ENCODE measurements at places on chromosomes 13 and 19.

- DNase-seq: no peak
Observed at GRCh38 chr19:3296446-3296845, 69.9 kb upstream of the NFIC start.

DNA sequence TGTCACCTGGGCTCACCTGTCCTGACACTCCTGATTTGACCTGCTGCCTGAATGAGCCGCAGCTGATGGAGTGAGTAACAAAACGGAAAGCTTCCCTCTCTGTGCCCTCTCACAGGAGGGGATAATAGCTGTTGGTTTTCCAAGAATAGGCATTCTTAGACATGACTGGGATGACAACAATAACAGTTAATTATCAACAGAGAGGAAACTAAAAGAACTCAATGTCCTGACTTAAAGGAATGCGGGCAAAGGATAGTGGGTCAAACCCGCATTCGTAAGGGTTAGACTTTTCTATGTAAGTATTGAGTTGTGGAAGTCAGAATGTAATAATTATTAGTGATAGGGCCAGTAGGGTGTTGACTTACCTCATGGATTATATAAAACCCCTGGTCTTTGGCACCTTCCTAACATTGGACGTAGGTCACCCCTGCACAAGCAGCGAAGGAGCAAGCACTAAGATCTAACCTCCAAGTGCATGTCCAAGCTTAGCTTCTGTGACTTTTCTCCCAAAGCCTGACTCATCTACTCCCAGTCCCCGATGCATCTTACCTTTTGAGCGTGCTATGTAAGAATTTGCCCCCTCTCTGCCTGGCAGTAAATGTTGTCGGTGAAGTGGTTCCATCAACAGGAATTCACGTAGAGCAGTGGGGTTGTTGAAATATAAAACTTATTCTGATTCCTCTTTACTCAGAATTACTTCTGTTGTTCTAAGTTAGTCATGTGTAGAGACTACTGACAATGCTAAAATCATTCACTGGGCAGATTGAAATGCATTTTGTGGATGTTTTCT is 442.3 kb downstream of the FGF9 start:
- DNase-seq: no peak

DNA sequence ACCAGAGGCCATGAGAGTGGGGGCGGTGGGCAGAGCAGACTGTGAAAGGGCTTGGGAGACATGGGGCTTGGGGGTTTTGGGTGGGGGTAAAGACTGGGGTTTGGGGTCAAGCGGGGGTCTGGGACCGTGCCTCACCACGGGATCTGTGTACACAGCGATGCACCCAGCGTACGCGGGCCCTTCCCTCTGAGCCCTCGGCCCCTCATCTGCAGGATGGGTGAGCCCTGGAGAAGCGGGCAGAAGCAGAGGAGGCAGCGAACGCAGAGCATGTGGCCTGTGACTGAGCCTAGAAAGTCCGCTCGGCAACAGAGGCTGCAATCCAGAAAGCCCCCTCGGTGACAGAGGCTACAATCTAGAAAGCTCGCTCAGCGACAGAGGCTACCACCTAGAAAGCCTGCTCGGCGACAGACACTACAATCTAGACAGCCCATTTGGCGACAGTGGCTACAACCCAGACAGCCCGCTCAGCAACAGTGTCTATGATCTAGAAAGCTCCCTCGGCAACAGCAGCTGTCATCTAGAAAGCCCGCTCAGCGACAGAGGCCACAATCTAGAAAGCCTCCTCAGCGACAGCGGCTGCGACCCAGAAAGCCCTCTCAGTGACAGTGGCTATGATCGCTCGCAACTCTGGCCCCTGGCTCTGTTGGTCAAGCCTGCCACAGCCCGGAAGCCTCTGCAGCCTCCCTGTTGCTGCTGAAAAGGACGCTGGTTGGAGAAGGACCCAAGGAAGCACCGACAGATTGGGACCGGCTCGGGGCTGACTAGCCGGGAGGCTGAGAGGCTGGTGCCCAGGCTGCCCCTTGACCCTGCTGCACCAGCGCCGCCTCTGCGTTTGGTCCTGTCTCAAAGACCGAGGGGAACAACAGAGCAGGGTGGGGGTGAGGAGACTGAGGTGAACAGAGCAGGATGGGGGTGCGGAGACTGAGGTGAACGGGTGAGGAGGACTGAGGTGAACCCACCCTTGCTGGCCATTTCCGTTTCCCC is 68.6 kb downstream of the SPACA7 start:
- no peak for DNase-seq

DNA sequence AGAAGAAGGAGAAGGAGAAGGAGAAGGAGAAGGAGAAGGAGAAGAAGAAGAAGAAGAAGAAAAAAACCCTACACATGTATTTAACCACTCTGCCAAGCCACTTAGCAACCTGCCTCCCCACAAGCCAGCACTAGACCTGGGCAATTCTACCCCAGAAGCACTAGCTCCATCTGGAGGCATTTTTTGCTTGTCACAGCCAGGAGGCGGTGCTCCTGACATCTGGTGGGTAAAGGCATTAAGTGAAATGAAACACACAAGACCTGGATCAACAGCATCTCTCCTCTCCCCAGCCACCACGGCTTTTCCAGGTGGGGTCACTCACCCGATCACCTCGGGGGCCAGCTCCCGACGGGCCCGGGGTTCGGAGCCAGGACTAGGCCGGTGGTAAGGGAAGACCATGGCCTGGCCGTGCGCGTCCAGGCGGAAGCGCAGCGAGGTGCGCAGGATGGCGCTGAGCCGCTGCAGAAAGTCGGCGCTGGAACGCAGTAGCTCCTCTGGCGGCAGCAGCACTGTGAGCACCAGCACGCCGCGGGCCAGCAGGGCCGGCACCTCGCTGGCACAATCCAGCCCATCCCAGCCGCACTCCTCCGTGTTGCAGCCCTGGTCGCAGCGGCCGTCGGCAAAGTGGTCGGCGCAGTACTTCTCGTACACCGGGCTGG is 26.9 kb downstream of the NOTCH3 start:
- DNase-seq: no peak

DNA sequence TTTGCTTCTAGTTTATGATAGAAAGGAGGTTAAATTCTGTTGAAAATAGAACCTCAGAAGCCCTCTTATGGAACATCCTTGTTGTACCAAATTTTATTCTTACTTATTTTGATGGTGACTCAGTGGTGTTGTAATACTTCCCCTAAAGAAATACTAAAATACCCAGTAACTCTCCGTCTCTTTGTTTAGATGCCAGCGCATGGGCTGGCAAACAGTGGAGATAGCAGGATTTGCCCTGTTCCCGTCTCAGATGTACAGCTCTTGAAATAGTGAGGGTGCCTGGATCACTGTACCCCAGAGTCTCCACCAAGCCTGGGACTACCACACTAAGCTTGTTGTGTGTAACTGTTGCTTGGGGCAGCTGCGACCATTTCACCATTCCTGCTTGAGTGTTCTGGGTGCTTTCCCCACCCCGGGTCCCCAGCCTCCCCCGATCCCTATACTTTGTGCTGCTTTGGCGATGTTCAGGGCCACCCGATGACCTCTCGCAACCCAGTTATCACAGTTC is 67.0 kb upstream of the TEX29 start:
- no peak for DNase-seq

DNA sequence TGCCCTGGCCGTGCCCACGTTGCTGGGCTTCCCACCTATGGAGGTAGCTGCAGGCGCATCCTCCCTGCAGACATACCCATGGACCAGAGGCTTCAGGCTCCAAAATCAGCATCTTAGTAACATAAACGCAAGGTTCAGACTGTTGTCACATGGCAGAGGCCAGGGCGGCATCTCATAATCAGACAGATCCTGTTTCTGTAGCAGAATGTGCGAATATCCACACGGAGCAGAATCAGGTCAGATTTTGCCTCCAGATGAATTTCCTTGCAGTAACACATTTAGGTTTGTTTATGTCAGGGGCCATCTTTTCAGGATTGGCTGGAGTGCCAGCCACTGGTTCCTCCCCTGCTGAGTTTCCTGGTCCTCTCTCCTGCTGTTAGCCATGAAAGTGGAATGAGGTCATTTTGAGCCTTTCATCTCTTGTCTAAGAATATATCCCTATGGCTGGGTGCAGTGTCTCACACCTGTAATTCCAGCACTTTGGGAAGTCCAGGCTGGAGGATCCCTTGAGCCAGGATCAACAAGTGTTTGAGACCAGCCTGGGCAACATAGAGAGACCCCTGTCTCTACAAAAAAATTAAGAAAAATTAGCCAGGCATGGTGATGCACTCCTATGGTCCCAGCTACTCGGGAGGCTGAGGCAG is 20.5 kb downstream of the SMARCA4 start:
- DNase-seq: no peak

GRCh38 chr13:45951724-45952123 is 100.2 kb upstream of the SIAH3 start:
- DNase-seq: peak; percentile 2

DNA sequence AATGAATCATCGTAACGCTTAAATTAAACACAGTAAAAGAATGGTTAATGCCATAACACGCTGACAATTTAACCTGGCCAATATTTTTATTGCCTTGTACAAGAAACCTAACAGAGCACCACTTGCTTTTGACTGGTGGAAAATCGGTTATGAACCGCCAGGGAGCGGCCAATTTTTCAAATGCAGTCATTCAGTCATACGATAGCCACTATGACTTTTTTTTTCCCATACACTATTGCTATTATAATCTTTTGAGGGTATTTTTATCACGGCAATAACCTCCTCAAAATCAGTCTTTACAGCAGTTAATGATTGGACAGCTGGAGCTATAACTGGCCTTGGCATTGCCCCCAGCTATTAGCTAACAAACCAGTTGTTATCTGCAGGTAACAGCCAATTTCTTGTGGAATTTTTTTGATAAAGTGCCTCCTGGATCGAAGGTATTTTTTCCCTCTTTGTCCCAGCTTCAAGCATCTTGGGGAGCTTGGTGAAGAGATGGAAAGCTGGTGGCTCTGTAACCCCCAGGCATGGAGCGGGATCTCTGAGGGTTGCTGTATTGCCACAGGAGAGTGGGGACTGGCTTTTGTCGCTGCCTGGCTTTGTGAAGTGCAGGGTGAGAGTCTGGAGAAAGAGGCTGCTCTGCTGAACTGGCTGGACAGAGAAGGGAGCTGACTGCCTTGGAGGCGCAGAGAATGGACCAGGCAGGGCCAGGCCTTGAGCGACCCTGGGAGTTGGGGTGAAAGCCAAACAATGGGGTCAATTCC is 198.4 kb upstream of the ZNF536 start:
- no peak for DNase-seq

DNA sequence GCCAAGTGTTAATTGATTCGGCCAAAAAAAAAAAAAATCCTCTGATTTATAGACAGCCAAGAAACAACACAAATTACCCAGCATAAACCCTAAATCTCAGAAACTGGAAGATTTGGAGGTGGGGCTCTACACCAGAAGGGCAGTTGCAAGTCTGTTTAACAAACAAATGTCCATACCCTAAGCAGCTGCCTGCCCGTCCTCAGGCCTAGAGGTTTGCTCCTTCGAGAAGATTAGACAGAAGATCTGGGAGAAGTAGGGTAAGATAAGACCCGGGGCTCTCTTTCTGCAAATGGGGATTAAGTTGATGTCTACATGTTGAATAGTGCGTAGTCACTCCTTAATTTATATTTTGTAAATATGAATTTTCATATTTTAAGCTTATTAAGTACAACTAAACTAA is 3.4 kb upstream of the N4BP2L1 start:
- no peak for DNase-seq

DNA sequence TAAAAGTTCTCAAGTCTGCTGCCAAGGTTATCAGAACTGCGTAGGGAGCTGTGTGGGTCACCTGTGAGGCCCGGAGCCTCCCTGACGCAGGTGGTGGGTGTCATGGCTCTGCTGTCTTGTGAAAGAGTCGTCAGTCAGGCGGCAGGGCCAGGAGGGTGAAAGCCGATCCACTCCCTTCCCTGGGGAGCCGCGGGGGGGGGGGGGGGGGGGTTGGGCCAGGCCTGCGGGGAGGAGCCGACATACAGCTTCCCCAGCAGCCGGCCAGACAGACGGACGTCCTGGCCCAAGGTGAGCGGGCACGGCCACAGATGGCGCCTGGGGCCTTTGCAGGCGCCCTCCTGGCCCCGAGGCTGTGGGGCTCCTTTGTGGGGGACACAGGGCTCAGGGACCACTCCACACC is 12.4 kb downstream of the SBNO2 start:
- no peak for DNase-seq

- no peak for DNase-seq
Observed at GRCh38 chr13:77172650-77173049, 145.7 kb upstream of the FBXL3 start.

GRCh38 chr13:30058429-30058828 is 208.0 kb upstream of the UBL3 start:
- DNase-seq: no peak

- peak; percentile 91 for DNase-seq
Observed at GRCh38 chr13:37492741-37493514, 105.6 kb downstream of the POSTN start.

GRCh38 chr19:823565-824121 is 1.9 kb upstream of the PLPPR3 start:
- DNase-seq: peak; percentile 37

- peak; percentile 28 for DNase-seq
Observed at GRCh38 chr13:48873587-48873986, 102.1 kb upstream of the FNDC3A start.

Measured in myocyte (in vitro differentiated cells).